Kidney (tissue), 22 donors: ENCODE measurements at places on chromosomes 4 and X. TPM values are rescaled to one million over a fixed set of nuclear protein-coding genes. Genes with fewer than 3 reads are reported as not detected.
A peak's percentile ranks its signal among the peaks of the same experiment; 100 is the strongest.

GRCh38 chr4:69702201-69702600 is 49.2 kb upstream of the UGT2A1 start:
- no peak for DNase-seq

DNA sequence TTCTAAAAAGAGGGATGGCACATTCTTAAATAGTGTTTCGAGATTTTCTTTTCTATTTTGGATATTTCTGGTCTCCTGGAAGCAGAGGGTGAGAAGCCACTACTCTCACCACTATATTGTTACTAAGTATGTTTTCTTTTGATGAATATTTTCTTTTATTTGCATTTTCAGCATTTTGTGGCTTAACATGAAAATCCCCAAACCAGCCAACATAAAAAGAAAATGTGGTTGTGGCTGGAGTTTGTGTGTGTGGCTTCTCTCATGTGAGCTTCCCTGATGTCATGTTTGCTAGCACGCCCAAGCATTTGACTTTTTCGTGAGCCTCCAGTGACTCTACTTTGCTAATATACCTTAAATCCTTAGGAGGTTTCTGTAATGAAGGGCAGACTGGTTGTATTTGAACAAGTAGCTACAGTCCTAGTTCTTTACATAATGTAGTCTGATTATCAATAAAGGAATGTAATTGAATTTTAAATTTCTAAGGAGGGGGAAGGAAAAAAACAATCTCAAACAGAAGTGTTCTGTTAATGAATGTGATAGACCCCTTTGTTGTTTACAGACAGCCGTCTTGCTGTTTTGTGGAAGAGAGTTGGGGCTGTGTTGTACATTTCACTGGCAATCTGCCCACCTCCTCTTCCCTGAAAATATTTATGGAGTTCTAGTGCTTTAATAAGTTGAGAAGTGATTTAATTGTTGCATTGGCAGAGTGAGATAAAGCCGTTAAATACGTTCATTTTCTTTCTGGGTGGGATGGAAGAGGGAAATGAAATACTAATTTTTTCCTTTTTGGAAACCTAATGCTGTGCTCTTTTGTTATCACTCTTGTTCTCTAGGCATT is 114.6 kb downstream of the ARHGAP10 start:
- DNase-seq, result no peak

- DNase-seq, result peak; percentile 84
Observed at GRCh38 chr4:105630670-105631655, 77.5 kb downstream of the INTS12 start.

TLR10 gene
- 2.0 TPM for total RNA-seq

MAGEA9B gene
- total RNA-seq, result not detected

HSFX4 gene
- not detected for total RNA-seq
